Astrocyte of the spinal cord (primary cell): ENCODE measurements at places on chromosomes 4 and X.
A peak's percentile ranks its signal among the peaks of the same experiment; 100 is the strongest.

DNA sequence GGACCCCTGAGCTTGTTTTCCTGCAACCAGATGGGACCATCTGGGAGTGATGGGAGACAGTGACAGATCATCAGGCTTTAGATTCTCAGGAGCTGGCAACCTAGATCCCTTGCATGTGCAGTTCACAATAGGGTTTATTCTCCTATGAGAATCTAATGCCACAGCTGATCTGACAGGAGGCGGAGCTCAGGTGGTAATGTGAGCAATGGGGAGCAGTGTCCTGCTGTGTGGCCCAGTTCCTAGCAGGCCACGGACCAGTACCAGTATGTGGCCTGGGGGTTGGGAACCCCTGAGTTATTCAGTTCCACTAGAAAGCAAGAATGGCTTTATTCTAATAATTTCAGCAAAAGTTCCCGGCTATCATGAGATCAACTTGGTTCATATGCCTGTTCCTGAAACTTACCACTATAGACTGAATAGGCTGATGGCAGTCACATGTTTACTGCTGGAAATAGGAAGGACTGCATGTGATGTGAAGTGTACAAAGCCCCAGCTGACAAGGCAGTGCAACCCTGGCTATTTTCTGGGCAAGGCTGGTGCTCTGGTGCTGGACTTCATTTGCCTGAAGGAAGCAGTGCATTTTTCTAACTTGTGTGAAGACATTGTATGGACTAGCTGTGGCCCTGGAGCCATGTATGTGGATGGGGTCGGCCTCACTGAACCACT lies 107.2 kb downstream of the SPRY1 start:
- DNase-seq, result no peak

GRCh38 chr4:8053688-8054449 lies 104.7 kb downstream of the ABLIM2 start:
- DNase-seq, result no peak

- no peak for DNase-seq
These were observed 996.9 kb upstream of the GRIA3 start for GRCh38 chrX:122187069-122187713.

DNA sequence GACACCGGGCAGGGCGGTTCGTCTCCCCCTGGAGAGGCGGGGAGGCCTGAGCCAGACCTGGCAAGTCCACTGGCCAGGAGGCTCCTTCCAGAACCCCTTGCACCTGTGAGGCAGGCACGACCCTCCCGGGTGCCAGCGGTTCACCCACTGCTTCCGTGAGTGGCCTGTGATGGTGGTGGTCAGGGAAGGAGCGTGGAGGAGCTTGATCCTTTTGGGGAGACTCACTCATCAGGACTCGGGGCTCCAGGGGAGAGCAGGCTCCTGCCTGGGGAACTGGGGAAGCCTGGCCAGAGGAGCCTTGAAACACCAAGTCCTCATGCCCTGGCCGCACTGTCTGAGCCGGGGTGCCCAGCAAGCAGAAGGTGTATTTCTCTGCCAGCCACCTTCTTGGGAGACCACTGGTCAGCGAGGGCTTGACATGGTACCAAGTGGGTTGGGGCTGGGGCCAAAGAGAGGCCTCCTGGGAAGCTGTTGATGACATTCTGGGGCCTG lies 860 bp downstream of the FAM50A start:
- no peak for DNase-seq

- DNase-seq, result no peak
These were observed 86.3 kb downstream of the ZNF827 start for GRCh38 chr4:145852256-145852839.

- no peak for DNase-seq
These were observed 1499.7 kb upstream of the AGA start for GRCh38 chr4:178941975-178942374.

GRCh38 chr4:117327491-117327890 lies 242.1 kb upstream of the TRAM1L1 start:
- DNase-seq, result peak; percentile 24

- peak; percentile 75 for DNase-seq
These were observed 702 bp downstream of the TSPAN5 start for GRCh38 chr4:98657531-98658286.

- no peak for DNase-seq
These were observed 43.6 kb downstream of the RBM47 start for GRCh38 chr4:40586034-40586433.
